Activated T-helper 1 cell treated with anti-CD3 and anti-CD28 coated beads, Interleukin-2, amount 50 U/mL, for 16 hours (primary cell): ENCODE measurements at places on chromosomes 16 and 17.

- DNase-seq, result no peak
These were observed 10.2 kb downstream of the MYO19 start for GRCh38 chr17:36524428-36524876.

DNA sequence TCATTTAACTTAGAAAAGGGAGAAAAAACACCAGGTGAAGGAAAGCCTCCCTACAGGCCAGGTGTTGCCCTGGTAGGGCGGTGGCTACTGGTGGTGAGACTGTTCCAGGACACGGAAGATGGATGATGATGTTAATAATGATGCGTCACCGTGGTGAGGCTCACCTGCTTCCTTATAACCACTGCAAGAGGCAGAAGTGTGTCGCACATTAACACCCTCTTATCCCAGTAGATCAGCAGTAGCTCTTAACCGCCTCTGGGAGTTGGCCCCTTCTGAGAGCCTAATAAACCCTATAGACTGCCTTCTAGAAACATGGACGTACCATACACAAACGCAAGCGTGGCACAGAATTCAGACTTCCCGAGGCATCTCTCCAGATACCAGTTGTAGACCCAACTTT, 7.8 kb downstream of the BFAR start:
- no peak for DNase-seq

DNA sequence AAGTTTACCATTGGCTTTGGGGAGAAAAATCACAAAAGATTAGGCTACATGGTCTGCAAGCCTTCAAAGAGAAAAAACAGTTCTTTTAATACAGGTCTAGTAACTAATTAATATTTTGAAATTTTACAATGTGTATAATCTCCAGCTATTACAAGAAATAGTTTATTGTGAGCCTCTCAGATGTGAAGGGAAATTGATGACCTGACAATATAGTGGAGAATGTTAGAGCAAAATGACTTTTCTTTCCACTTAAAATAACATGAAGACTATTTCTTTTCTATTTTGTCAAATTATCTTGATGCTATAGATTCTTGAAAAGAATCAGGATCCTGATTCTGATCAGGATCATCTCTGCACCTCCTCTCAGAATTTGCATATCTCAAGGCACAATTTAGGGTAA, 362.3 kb downstream of the PMP22 start:
- DNase-seq, result no peak

DNA sequence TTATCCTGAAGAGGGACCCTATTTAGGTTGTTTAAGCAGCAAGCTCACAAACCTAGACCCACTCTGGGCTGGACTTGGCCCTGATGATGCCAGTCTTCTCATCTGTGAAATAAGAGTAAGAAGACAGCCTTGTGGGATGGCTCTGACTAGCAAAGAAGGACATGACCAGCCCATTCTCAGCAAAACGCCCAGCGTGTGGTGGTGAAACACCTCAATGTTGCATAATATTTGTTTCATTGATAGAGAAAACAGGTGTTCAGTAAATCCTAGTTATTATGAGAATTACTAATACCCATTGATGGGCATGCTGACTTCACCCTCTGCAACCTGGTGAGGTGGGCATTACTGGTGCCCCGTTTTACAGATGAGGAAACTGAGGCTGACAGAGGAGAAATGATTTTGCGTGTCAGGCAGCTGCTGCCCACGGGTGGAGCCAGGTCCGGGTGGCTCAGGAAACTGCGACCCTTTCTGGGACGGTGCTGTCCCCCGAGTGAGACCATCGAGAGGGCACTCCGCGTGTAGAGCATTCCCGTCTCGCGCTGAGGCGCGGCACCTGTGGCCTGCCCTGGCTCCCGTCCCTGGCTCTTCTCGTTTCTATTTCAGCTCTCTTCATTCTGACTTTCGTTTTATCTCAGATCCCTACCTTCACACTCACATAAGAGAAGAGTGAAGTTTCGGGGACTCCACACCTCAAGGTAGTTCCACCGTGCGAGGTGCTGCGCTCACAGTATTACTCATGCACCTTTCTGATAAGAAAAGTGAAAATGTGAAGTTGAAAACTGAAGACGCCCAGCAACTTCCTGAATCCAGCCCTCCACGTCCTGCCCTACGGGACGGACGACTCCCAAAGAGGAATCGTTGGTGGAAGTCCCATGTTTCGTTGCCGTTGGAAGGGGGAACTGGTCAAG, 48.5 kb downstream of the IRF8 start:
- peak; percentile 31 for DNase-seq

DNA sequence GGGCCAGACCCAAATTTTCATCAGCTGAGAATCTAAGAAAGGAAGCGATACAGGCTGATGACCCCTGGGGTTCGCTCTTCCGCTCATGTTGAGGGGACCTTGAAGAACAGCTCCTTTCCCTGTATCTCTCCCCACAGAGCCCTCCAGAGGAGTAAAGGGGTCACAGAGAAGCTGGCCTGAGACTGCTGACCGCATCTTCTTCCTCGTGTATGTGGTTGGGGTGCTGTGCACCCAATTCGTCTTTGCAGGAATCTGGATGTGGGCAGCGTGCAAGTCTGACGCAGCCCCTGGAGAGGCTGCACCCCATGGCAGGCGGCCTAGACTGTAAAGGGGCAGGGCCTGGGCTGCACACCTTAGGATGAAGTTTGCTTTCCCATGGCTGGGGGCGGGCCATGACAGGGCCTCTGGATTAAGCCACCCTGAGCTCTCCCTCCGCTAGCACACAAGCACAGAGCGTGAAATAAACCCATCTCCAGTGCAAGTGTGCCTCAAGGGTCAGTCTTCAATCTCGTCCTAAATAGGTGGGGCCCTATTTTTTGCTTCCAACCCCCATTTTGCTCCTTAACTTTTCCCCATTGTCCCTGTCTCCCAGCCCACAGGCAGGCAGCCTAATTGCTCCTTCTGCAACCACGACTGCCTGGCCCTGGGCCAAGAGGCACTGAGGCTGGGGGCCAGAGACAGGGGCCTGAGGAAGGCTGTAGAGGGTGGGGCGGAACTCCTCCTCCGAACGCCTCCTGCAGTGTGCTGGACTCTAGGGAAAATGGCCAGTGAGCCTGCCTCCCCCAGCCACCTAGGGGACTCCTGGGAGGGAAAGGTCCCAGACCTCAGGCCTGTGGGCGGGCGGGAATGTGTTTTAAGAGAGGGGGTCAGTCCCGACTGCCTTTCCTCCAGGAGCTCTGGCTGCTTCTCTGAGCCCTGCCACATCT, 3.6 kb downstream of the ZACN start:
- DNase-seq, result no peak

- no peak for DNase-seq
These were observed 28.1 kb upstream of the NXPH3 start for GRCh38 chr17:49547566-49547965.

GRCh38 chr17:18186627-18186982, 3.0 kb downstream of the ALKBH5 start:
- no peak for DNase-seq

DNA sequence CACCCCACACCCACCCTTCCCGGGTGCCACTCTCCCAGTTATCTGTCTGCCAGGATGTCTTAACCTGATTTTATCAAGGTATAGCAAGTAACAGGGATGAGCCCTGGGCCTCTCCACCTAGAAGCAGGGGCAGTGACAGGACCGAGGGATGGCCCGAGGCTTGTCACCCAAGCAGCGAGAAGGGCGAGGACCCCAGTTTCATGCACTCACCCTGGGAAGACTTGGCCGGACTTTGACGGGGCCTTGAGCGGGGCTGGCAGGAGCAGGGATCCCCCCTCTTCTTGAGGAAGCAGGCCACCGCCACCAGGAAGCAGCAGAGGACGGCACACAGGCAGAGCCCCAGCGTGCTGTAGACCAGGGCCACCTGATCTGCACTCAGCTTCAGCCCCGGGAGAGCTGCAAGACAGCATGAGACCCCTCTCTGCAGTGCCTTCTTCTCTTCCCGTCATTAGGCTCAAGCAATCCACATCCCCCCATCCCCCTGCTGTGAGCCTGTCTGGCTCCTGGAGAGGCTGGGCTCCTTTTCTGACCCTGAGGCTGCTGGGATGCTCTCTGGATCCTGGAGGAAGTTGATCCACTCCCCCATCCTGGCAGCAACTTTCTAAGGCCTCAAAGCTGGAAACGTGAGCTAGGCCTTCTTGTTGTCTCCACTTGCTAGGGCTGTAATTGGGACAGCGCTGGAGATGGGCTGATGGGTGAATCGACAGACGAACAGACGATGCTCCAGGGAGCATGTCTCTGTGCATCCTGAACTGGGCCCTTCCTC, 31.6 kb downstream of the TNFRSF13B start:
- DNase-seq, result no peak

DNA sequence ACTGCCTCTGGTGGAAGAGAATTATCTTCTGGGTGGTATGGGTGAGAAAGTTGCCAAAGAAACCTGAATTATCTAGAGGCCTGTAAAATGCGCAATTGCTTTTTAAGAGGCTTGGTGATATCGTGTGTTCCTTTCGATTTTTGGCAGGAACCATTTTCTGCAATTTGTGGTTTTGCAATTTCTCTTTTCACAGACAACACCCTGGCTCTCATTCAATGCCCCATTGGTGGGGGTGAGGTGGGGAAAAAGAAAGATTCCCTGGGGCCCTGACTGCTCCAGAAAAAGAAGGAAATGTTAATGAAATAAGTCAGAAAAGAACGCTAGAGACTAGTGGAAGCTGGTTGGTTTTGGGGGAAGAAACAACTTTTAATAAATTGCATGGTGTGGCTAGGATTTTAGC, 77.4 kb downstream of the ANKFN1 start:
- DNase-seq, result no peak

GRCh38 chr17:57619061-57619937, 125.8 kb downstream of the CCDC182 start:
- DNase-seq, result no peak

DNA sequence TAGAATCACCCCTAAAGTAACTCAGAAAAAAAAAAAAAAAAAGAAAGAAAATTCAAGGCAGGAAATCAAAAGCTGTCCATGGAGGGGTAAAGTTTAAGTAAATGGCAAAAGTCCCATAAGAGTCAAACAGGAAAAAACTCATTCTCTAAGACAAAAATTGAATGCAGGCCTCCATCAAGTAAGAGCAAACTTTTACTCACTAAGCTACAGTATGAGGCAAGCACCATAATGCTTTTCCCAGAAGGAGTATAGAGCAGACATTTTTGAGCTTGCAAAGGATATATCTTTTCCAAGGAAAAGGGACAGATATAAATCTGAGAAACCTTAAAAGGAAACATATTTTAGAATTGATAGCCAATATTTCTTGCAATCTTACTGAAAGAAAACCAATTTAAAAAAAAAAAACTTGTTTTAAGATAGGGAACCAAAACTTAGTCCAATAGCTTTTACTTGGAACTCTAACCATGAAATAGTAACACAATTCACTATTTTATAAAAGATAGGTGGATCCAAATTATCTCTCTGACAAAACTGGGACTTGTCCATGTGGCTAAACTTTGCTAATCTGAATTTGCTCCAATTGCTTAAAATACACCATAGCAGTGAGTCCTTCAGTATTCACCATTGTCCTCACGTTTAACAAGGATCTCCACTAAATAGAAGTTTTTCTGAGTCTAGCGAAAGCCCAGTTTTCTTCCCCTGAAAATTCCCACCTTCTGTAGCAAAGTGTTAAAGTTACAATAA, 99.8 kb downstream of the CDH11 start:
- DNase-seq, result no peak
